ENCODE measurements at places on chromosomes 1 and 21.

DNA sequence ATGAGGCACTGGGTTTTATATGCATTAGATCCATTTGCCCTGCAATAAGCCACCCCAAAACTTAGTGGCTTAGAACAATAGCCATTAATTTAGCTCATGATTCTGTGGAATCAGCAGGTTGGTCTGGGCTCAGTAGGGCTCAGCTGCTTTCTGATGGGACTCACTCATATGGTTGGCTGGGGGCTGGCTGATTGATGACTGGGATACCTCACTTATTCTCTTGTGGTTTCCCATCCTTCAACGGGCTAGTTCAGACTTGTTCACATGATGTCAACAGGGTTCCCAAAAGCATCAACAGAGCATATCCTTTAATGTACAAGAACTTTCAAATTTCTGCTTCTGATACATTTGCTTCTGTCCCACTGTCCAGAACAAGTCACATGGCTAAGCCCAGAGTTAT is 43.2 kb downstream of the DNM3 start:
- DNase-seq: no peak

DNA sequence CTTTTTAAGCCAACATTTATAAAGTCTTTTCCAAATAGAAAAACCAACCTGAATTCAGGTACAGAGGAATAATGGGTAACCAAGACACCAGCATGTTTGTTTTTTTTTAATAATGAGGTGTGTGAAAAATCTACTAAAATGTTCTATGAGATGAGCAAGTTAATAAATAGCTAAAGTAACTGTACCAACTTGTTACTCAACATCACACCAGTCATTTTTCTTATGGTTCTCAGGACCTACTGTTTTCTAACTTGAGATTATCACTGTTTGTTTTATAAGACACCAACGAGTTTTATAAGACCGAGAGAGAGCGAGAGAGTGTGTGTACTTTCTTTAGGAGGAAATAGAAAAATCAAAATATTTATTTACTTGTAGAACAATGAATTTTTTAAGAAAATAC is 12.4 kb downstream of the ELK4 start:
- DNase-seq: no peak

GRCh38 chr21:19908390-19908789 is 1089.8 kb upstream of the NCAM2 start:
- DNase-seq: no peak

- peak; percentile 67 for DNase-seq
Observed at GRCh38 chr21:36813052-36813451, 114.1 kb downstream of the SIM2 start.

DNA sequence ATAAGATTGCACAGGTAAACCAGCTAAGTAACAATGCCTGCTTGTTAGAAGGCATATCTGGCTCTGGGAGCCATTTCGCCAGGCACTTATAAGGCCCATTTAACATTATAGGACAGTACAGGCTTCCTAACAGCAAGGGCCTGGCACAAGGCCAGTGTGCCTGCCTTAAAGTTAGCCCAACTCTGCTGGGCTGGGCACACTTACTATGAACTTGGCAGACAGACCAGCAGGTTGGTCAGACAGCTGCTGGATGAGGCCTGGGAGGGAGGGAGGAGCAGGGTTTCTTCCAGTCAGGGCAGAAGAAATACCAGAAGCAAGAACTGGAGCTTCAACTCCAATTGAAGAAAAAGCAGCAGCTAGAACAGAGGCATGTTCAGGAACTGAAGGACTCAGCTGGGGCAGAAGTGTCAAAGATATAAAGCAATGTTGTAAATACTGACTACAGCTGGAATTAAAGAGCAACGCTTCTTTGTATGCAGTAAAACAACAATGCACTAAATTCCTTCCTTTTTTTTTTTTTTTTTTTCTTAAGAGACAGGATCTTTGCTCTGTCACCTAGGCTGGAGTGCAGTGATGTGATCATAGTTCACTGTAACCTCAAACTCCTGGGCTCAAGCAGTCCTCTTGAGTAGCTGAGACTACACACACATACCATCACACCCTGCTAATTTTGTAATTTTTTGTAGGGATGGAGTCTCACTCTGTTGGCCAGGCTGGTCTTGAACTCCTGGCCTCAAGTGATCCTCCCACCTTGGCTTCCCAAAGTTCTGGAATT is 4.9 kb downstream of the CACHD1 start:
- DNase-seq: no peak

- no peak for DNase-seq
Observed at GRCh38 chr21:14977814-14978213, 87.0 kb downstream of the NRIP1 start.

DNA sequence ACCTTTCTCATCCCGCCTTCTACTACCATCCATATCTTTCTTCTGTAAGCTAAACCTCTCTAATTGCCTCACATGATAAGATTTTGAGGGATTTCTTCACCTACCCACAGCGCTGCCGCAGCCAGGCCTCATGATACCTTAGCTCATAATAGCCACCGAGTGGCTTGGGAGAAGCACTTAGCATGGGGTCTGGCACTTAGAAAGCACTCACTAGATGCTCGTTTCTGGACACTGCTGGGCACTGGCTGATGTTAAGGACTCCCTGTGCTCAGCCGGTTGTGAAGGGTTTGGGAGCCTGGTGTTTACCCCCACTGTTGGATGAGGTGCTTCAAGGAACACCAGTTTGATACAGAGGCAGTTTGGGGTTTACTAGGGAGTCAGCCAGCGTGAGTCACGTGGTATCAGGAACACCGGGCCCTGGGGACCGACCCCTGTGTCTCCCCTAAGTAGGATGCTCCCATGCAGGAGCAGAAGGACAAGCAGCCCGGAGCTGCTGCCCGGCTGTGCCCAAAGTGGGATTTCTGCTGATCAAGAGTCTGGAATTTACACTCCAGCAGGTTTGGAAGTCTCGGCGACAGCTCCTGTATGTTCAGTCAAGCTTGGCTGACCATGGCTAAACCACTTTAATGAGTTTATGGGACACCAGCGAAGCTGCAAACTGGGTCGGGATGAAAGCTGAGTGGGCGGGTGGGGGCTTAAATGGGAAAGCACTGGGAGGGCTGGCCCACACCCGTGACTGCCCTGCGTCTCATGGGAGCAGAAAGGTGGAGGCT is 63.3 kb downstream of the GALNT2 start:
- DNase-seq: no peak
